ENCODE measurements at places on chromosomes 4 and X.

GRCh38 chrX:118355225-118355920, 9.5 kb downstream of the WDR44 start:
- no peak for DNase-seq

- DNase-seq = peak; percentile 27
These were observed 19.3 kb upstream of the CSF2RA start for GRCh38 chrX:1249101-1249887.

- no peak for DNase-seq
These were observed 16.7 kb downstream of the CLRN2 start for GRCh38 chr4:17531538-17532285.

DNA sequence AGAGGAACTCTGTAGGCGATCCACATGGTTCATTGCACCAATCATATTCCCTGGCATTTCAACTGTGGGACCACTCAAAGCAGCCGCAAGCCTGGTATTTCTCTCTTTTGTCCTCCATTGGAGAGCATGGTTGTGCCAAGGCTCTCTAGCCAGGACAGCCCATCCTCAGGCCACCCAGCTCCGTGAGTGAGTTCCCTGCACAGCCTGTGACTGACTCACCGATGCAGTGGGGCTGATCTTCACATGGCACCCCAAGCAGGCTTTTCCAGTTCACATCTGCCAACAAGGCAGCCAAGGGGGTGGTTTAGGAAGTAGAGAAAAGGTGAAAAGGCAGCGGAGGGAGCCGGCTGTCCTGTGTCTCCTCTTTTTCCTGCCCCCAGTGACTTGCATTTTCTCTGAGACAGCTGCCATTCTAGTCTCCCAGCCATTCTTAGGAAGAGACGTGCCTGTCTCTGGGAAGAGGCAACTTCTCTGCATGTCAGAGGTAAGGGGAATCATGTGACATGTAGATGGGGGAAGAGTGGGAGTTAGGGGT, 69.2 kb downstream of the MID1IP1 start:
- no peak for DNase-seq

DNA sequence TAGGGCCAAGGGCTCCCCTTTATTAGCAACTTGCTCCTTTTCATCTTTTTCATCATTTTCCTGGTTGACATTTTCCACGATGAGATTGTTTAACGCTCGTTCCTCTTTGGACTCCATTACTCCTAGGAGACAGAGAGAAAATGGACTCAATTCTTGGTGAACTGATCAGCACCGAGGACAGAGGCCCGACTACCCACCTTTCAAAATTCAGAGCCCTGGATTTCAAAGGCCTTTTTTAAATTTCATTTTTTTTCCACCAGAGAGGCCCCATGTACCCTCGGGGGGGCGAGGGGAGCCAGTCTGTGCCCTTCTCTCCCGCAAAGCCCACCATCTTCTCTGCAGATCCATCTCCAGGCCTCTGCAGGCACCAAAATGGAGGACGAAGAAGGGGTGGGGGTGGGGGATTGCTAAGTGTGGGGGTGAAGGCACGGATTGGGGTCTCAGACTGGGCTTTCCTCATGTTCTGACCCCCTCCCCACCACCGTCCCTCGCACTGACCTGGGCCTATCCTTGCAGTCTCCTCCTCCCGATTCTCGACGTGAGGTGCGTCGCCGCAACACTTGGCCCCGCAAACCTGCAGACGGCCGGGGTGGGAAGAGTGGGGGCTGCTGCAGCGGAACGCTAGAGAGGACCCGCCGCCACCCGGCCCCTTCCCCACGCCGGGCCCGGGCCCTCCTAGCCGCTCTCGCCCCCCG, 783 bp downstream of the BEX2 start:
- no peak for DNase-seq

DNA sequence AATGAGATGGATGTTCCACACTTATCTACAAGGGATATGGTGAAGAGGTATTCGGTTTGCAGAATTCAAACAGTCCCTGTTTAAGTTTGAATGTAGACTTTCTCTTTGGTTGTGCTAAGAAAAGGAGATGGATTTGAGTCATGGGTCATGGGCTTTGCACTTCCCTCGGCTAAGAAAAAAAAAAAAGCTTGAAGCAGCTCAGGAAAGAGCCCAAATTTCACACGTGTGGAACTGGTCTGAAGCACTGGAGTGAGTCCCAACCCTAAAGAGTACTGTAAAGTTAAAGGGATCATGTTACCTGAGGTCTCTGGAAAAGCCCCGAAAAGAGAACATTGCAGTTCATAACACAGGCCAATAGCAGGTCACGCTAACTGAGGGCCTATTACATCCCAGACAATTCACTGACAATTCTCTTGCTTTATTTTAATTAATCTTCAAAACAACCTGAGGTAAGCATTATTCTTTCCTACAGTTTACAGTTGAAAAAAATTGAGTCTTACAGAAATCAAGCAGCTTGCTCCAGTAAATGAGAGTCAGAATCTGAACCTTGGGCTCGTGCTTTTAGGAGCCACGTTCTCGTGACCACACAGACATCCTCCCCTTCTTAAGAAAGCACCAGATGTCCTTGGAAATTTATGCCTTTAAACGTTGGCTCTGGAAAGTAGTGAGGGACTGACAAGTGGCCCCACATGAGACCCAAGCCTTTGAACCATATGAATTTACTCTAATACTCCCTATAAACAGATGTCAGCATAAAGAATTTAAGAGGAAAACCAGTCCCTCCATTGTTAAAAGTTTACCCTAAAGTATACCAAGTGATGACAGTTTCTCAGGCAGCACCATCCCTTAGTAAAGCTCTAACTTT, 89.3 kb downstream of the MAD2L1 start:
- no peak for DNase-seq

- no peak for DNase-seq
These were observed 72.1 kb upstream of the DOCK11 start for GRCh38 chrX:118423558-118423957.

- no peak for DNase-seq
These were observed 76.5 kb upstream of the SMARCAD1 start for GRCh38 chr4:94131212-94131611.

DNA sequence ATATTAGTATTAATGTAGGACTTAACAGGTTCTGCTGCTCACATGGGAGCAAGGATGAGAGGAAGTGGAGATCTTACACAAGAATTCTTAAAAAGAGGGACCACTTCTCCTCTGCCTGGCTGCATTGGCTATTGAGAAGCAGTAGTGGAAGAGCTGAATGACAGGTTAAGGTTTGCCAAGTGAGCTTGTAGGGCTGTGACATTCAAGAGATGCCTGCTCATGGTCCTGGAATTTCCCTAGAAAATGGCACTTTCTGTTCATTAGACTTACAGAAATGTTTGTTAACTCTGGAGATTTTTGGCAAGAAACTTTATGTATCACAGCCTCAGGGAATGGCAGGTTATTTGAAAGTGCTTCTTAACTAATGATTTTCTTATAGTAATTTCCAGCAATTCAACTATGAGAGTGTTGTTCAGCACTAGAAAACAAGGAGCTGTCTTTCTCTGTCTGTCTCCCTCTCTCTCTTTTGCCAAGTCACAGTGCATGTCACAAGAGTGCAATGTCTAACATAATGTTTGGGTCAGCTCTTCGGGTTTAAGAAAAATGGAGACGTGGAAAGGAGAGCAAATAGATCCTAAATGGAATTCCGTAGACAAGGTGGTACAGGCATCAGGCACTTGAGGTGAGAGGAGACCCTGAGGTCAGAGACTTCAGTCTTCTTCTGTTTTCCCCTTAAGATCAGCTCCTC, 8.3 kb upstream of the NAP1L5 start:
- DNase-seq = no peak

DNA sequence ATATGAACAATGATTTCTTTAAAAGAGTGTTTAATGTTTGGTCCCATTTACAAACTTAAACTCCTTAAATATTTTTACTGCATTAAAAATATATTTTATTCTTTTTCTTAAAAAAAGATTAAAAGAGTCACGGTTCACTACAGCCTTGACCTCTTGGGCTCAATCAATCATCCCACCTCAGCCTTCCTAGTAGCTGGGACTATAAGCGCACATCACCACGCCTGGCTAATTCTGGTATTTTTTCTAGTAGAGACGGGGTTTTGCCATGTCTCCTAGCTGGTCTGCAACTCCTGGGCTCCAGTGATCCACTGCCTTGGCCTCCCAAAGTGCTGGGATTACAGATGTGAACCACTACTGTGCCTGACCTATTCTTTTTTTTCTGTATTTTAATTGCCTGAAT, 104.7 kb upstream of the TLR2 start:
- DNase-seq = no peak

DNA sequence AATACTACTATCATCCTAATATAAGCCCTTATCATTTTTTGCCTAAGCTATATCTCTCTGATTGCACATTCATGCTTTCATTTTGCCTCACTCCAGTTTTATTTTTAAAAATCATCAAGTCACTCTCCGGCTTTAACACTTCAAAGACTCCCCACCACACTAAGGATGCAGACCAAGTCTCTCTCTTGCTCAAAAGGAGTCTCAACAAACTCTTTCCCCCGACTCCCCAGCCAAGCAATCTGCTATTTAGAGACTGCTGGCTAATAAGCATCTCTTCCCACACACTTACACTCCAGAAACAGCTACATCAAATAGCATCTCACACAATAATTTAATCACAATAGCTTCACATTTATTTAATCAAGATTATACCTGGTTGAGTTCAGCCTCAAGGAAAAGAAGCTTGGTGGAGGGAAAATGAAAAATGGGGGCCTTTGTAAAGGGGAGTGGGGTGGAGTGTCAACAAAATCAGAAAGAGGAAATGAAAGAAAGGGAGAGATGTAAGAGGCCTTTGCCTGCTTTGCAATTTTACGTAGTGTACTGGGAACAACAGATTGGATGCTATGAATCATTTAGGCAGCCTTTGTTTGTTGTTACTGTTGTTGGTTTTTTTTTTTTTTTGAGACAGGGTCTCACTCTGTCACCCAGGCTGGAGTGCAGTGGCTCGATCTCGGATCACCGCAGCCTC, 104.1 kb upstream of the MCF2 start:
- no peak for DNase-seq

- no peak for DNase-seq
These were observed 172.5 kb upstream of the ANXA3 start for GRCh38 chr4:78379040-78379439.

DNA sequence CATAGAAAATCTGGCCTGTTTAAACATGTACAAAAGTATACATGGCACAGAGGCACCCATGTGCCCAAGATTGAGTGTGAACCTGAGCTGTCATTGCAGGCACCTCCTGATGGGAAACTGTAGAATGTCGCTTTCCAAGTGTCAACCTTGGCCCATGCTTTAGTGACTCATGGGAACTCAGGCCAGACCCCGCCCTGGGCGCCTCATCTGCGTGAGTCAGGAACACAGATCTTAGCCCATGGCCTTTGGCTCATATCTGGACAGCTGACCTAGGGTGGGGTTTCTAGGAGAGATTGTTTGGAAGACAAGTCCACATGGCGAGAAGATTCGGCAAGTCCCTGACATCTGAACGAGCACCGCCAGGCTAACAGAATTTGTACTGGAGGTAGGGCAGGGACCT, 50.0 kb downstream of the CYTL1 start:
- no peak for DNase-seq

- no peak for DNase-seq
These were observed 1.3 kb downstream of the TCEAL8 start for GRCh38 chrX:103253608-103254007.

GRCh38 chr4:129326571-129327460, 230.9 kb downstream of the C4orf33 start:
- DNase-seq = no peak

- no peak for DNase-seq
These were observed 1628.9 kb downstream of the PCDH7 start for GRCh38 chr4:32349026-32349425.

DNA sequence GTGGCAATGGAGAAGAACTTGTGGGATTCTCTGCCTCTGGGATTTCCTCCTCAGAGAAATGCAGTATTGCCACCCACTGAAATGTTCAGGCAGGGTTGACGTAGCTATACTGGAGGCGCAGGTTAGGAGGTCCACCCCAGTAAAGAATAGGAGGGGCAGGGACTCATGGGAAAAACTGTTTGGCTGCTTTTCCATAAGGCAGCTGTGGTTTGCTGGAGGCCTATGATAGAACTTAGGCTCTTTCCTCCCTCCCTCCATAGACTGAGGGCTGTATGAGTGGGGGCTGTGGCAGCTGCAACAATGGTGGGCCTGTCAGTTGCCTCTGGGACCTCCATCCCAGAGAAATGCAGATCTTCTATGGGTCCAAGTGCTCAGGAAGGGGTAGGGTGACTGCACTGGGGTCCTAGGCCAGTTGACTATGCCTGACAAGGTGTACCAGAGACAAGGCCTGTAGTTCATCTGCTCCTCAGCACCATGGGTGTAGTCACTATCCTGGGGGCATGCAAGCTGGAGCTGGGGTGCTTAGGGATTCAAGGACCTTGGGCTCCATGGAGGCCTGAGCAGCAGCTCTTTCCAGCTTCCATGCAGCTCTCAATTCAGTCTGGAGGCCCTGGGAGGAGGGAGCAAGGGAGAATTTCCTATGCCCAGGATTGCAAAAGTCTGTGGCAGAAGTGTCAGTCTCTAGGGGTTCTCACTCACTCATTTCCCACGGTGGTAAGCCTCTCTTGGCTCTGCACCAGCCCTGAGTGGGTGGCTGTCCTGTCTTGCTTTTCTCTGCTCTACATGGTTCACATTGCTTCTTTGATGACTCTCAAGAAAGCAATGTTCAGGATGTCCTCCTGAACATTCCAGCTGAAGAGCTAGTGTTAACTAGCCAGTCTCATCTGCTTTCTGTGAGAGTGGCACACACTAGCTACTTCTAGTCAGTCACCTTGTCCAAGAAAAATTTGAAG, 353.0 kb downstream of the IDS start:
- no peak for DNase-seq

GRCh38 chr4:187188741-187189140, 465.1 kb upstream of the FAT1 start:
- no peak for DNase-seq

- DNase-seq = no peak
These were observed 131.4 kb upstream of the ATP6AP2 start for GRCh38 chrX:40449396-40449795.

GRCh38 chr4:31045724-31046318, 325.7 kb downstream of the PCDH7 start:
- no peak for DNase-seq

DNA sequence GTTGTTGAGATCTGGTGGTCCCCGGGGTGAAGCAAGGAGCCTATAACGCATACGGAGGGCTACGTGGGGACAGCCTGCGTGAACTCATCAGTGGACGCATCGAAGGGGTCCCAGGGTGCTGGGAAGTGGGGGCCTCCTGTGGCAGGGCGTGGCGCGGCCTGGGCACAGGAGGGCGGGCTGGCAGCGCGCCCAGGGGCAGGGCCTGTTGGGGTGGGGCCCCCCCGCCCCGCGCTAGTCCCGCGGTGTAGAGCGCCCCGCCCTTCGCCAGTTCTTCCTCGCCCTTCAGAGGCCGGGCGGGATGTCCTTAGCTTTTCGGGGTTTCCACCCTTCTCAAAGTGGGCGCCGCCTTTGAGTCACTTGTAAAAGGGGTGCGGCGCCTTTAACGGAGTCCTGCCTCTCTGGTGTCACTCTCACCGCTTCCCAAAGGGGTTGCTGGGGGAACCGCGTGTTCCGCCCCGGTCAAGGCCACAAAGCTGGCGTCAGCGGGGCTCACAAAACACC, 632 bp downstream of the PLP2 start:
- peak; percentile 52 for DNase-seq

DNA sequence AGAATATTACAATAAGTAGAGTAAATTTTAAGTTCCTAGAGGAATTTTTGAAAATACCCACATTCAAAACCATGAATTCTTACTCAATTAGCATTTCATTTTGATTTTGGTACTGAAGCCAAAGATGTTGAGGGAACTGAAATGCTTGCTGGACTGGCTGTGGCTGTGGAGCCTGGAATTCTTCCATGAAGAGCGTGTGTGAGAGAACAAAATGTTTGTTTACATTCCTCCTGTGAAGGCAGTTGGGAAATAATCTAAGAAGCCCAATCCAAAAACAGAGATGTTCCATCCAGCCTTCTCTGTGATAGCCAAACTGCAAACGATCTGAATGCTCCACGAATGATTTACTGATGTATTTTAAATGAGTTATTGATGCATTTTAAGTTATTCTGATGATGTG, 3.8 kb upstream of the ADH1B start:
- DNase-seq = no peak

All from stimulated activated CD4-positive, alpha-beta T cell treated with anti-CD3 and anti-CD28 coated beads, Interleukin-15, amount 100 ng/mL, for 1 hour (primary cell).